ENCODE measurements at places on chromosomes 7 and 10.
A peak's percentile ranks its signal among the peaks of the same experiment; 100 is the strongest.

DNA sequence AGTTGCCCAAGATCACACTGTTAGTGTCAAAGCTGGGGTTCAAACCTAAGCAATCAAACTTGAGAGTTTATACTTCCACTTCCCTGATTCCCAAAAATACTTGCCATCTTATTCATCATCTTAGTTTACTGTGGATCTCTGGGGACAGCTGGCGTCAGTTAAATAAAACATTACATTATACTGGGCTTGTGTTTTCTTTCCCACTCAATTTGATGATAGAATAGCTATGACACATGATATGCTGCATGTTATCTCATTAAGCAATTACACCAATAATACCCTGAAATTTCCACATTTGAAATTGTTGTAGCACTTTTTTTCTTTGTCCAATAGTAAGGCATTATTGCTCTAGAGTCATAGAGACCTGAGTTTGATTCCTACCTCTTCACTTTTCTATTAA lies 62.9 kb upstream of the MXI1 start:
- DNase-seq, result no peak

DNA sequence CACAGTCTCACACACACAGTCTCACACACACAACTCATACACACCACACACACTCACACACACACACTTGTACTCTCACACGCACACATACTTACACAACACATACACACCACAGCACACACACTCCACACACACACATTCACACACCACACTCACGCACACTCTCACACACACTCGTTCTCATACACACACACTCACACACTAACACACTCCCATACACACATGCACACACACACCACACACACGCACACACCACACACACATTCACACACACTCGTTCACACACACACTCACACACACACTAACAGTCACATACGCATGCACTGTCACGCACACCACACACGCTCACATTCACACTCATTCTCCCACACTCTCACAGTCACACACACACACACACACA lies 109.8 kb downstream of the PRLHR start:
- DNase-seq, result no peak

DNA sequence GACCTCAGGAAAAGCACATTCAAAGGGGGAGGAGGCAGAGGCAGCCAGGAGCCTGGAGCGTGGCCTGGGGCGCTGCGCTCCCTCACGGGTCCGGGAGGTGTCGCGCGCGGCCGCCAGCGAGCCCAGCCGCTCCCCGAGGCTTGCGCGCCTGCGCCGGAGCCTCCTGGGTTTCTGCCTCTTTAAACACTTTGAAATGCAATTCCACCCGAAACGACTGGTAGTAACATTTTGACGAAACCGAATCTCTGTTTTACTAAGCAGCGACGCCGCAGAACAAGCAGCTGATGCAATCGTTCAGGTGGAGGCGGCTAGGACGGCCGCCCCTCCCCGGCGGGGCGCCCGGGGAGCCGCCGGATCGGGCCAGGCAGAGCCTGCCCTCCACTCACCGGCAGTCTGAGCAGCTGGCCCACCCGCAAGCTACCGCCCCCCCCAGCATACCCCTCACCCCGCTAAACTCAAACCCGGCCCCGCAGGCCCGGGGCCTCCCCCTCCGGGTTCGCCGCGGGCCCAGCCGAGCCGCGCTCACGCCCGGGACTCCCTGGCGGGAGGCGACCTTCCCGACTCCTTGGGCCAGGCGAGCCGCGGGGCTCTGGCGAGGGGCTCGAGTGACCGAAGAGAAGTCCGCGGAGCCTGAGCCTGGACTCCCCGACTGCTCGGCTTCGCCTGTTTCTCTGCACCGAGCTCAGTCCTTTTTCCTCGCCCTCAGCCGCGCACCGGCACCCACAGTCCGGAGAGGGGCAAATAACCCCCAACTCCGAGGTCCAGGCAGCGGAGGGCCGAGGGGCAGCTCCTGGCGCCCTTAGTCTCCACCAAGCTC lies 3.2 kb downstream of the MKX start:
- peak; percentile 89 for DNase-seq

DNA sequence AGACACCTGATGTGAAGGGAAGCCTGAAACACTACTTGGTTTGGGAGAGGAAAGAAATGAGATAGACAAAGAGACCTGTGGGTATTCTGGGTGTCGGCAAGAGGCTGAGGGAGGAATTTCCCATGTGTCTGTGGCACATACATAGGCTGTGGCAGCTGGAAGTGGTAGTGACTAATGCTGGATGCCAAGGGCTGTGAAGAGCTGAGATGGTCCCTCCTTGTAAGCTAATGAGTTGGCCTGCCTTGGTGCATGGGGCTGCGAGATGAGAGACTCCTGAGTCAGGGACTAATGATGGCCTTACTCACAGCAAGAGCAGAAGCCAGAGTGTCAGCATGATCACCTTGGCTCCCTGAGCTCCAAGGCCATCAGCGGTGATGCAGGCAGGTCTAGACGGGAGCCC lies 119.0 kb upstream of the EEPD1 start:
- DNase-seq, result no peak

- DNase-seq, result no peak
Observed at GRCh38 chr10:7609556-7609955, 57.2 kb downstream of the ITIH5 start.

DNA sequence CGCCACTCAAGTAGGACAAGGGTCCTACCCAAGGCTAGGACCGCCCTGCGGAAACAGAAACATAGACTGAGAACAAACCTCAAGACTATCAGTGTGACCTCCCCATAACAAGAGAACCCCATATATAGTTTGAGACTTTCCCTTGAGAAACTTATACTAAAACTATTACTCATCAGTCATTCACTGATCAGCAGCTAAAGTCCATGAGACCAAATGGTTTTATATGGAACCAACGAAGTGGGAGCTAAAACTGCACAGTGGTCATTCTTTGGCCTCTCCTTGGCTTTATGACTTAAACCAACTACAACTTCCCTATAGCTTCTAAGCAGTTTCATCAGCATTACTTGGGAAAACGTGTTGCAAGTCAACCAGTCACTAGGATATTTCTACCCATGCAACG lies 13.7 kb upstream of the ZSCAN21 start:
- DNase-seq, result no peak

- no peak for DNase-seq
Observed at GRCh38 chr10:130045091-130045652, 65.5 kb downstream of the C10orf143 start.

DNA sequence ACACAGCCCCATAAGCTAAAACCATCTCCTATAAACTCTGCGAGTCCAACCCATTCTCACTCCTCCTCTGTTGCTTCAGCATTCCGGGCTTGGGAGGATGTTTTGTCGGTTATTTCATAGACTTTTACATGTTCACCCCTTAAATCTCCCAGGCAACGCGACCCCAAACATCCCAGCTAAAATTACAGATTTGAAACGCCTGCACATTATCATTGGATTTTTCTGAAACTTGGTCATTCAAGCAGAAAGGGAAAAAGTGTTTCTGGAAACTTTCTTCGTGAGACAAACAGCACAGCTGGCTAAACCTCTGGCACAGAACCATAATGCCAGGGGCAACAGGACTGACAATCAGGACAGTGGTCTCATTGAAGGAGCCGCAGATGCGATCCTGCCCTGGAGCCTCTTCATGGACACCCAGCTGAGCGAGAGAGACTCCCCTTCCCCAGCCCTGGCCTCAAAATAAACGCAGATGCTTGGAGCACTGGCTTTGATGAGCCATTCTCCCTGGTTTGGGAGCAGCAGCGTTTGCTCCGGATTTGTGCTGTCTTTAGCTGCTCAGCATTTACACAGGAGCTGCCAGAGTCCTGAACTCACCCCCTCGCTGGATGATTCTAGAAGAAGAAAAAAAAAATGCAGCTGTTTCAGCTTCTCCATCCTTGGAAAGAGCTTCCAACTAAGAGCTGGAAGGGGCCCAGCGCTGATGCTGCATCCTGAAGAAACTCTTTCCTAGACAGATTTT lies 30.1 kb downstream of the AFAP1L2 start:
- DNase-seq, result no peak

DNA sequence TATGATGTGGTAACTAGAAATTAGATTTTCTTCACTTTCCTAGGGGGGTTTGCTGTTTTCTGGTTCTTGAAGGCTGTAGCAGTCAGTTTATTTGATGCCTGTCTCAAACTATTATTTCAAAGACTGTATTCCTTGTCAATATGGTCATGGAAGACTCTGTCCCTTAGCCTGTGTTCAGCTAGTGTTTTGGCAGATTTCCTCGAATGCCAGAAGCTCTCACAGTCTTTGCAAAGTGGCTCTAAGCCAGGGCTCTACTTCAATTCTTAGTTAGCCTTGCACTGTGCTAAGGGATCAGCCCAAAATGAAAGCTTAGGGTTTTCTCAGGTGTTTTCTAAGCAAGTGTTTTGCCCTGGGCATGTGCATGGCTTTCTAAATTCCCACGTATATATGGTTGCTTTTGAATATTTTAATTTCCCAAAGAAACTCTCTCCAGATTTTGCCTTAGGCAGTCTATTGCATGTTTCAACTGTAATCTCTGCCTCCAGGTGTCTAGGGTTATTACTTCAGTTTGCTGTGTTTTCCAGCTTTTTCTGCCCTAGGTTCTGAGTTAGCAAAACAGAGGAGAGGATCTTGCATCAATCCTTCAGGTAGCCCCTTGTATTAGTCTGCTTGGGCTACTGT lies 7.2 kb upstream of the C1GALT1 start:
- DNase-seq, result no peak
